NCI-H2029 treated with DMSO at 0.1 percent for 48 hours (cell line): ENCODE measurements at places on chromosomes 16 and 17.

GRCh38 chr17:62965686-62966425 is at the start of gene TANC2:
TSS of gene TANC2 (plus strand) at chr17:62966235. CDS start at chr17:63009560, 43,325 bp downstream.
- no peak for DNase-seq

DNA sequence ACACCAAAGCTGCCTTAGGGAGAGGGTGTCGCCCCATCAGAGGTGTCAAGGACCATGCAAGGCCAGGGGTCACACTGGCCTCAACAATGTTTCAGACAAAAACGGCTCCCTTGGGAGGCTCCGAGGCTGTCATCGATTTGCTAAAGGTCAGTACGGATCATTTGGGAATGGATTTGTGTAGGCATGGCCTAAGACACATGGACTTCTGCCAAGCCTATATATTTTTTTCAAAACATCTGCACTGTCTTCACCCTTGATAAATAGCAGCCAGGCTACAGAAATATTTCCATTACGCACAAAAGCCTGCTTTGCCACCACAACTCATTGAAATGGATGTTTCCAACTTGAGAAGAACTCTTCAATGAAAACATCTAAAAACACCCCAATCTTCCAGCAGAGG is 10.3 kb downstream of the CUEDC1 start:
- no peak for DNase-seq

GRCh38 chr16:85554889-85555718 is 58.0 kb upstream of the GSE1 start:
- DNase-seq, result no peak

GRCh38 chr17:8021565-8022359 is 17.1 kb upstream of the ALOX15B start:
- no peak for DNase-seq

DNA sequence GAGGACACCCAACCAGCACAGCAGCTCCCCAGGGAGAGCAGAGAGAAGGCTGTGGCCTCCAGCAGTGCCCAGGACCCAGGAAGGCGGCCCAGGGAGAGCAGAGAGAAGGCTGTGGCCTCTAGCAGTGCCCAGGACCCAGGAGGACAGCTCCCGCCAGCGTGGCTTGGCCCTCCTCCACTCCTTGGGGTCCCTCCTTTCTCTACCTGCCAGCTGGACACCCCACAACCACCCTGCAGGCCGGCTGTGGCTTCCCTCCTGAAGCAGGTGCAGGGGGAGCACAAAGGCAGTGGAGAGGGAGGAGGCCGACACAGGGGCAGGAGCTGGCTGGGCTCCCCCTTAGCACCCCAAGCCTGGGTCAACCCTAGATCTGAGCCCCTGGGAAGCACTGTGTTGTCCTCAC is 54.1 kb upstream of the FASN start:
- no peak for DNase-seq

DNA sequence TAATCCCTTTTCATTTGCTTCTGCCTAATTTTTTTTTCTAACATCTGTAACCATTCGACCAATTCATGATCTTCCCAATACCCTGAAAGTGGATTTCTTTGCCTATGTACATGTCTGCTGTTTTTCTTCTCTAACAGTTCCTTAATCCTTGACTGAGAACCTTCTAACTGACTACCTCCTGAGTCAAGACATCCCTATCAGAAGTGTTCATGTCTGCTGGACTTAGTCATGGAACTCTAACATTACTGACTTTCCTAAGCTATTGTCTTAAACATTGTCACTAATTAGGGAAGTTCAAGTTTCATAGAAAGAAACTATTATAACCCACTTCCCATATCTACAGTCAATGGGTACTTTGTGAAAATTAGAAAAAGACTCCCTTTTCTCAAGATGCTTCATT is 52.4 kb upstream of the IRX5 start:
- no peak for DNase-seq

GRCh38 chr16:4859190-4859899 is 12.1 kb downstream of the UBN1 start:
- DNase-seq, result no peak

GRCh38 chr17:60493847-60494321 is 32.2 kb downstream of the APPBP2 start:
- DNase-seq, result no peak

GRCh38 chr17:79263191-79263590 is 188.6 kb downstream of the ENGASE start:
- no peak for DNase-seq

GRCh38 chr16:85395913-85396878 is 216.9 kb upstream of the GSE1 start:
- DNase-seq, result no peak

- no peak for DNase-seq
Observed at GRCh38 chr17:16573466-16573865, 4.5 kb upstream of the ZNF287 start.

- no peak for DNase-seq
Observed at GRCh38 chr16:59173408-59173831, 439.3 kb upstream of the GOT2 start.
